ENCODE measurements at places on chromosomes 2 and 18.
A peak's percentile ranks its signal among the peaks of the same experiment; 100 is the strongest.

GRCh38 chr2:155099784-155100183, 401.3 kb downstream of the KCNJ3 start:
- DNase-seq = no peak

- no peak for DNase-seq
These were observed 52.4 kb downstream of the AKAIN1 start for GRCh38 chr18:5144629-5145028.

DNA sequence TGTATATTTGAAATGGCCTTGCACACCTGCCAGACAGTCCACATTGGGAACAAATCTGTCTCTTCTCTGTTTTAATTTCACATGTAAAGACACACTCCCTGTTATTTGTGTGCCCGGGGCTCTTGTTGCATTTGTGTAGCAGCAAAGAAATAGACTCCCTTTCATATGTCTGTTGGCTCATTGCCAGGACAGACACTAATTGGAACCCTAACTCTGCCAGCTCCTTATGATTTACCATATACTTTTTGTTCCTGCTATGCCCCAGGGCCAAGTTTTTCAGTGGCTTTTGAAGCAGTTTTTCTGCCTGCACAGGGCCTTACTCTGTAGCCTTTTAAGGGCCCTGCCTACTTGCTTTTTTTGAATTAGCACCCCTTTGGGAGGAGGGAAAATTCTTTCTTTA, 396.9 kb downstream of the DLGAP1 start:
- no peak for DNase-seq

DNA sequence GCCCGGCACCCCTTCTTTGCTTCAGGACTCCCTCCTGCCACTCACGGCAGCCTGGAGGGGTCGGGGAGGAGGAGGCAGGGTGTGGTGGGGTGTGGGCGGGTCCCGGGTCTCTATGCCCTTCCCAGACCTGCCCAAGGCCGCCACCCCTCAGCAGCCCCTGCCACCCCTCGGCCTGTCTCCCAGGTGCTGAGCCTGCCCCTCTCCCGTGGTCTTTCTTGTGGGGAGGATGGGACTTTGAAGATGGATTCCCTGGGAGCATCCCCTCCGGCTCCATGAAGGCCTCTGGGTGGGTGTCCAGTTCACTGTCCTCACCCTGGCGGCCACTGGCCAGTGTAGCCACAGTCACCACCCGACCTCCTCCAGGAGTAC, 23.2 kb downstream of the KCNIP3 start:
- no peak for DNase-seq

DNA sequence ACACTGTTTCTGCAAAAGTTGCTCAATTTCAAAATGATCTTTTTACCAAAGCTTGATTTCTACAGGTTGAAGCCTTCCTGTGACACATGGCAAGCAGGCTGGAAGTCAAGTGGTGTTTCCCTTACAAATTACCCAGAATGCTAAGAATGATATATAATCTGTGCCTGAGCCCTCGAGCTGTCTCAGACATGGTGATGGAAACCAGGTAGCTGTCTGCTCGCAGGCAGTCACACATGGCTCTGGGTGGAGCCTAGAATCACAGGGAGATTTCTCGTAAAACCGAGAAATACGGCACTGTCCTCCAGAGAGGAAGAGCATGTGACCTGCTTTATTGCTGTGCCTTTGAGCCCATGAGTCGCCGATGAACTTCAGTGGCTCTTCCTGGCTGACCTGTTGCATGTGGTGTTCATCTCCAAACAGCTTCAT, 392.9 kb downstream of the ZNF521 start:
- DNase-seq = no peak

DNA sequence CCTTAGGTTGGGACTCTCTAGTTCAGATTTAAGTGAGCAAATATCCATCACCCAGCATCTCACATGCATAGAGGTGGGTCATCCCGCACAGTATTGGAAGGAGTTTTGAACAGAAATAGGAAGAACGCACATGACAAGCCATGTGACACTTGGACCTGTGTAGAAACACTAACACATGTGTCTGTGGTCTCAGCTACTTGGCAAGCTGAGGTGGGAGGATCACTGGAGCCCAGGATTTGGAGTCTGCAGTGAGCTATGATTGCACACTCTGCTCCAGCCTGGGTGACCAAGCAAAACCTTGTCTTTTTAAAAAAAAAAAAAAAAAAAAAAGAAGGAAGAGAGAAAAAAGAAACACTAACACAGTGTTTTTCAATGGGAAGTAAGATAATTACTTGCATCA, 5.4 kb upstream of the MTCL1 start:
- DNase-seq = peak; percentile 52

DNA sequence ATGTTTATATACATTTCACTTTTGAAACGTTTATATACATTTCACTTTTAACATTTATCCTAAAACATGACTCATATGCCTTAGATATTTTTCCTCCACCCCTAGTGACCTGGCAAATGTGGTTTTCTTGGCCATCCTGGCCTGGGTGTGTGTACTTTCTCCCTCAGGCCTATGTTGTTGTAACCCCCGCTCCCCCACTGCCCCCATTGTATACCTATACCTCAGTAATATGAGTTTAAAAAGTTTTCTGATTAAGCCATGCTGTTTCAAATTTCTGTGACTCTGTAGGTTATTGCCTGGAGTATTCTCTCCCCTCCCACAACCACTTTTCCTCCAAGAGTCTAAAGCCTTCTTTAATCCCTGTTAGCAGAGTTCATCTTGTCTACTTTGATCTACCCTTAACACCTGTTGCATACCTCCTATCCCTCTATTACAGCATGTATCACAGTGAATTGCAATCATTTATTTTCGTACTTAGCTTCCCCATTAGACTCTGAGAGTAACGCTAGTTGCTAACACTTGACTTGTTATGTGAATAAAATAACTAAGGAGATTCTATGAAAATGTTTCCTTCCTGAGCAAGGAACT, 67.9 kb downstream of the LCLAT1 start:
- DNase-seq = no peak

GRCh38 chr2:4745056-4745991, 946.9 kb upstream of the SOX11 start:
- DNase-seq = no peak

DNA sequence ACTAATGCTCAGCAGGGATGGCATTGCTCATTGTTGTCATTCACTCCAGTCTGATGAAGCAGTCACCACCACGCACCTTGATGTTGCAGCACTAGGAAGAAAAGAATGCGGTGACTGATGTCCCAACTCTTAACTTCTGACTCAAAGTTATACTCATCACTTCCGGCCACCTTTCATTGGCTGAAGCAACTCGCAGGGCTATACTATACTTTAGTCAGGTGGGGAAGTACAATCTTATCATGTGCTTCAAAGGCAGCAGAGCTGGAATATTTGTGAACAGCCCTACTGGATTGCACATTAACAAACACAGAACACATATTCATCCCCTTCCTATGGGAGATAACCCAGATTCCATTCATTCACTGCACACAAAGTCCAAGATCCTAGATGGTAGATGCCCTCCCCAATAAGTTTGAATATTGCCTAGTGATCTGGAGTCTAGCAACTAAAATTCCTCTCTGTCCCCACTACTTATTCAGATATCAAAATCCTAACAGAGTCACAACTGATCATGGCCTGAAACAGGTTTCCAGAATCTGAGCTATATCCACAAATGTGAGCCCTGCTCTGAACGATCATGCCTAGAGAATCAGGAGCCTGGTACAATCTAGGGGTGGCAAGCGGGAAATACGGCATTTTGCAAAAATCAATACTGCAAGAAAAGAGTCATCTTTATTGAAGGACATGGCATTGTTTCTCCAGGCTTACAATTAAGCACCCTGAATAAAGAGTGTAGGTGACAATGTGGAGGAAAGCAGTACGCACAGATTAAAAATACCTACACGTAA, 3.4 kb upstream of the SPATS2L start:
- peak; percentile 79 for DNase-seq

GRCh38 chr2:62457556-62457955, 48.4 kb downstream of the TMEM17 start:
- no peak for DNase-seq

DNA sequence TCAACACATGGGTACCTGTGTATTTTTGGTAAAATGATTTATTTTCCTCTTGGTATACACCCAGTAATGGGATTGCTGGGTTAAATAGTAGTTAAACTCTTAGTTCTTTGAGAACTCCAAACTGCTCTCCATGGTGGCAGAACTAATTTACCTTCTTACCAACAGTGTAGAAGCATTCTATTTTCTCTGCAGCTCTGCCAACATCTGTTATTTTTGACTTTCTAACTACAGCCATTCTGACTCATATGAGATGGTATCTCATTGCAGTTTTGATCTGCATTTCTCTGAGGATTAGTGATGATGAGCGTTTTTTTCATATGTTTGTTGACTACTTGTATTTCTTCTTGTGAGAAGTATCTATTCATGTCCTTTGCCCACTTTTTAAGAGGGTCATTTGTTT, 180.6 kb downstream of the FSIP2 start:
- DNase-seq = peak; percentile 16

- DNase-seq = peak; percentile 85
These were observed 169.1 kb downstream of the ATAD2B start for GRCh38 chr2:23757686-23758433.

- DNase-seq = no peak
These were observed 138.6 kb upstream of the EPHA4 start for GRCh38 chr2:221710744-221711143.

DNA sequence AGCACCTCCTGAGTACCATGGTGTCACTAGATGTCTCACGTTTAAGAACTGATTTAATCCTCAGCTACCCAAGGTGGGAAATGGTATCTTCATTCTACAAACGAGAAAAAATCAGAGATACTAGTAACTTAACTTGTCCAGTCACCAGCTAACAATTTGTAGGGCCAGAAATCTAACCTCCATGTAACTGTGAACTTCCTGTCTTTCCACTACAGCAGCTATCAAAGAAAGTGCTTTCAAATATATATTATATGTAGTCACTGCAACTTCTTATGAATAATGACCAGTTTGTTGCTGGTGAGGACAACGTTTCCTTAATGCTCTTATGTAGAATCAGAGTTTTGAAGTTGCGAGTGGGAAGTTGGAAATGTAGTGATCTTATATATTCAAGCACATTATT, 1.9 kb downstream of the REV1 start:
- peak; percentile 17 for DNase-seq

- peak; percentile 35 for DNase-seq
These were observed 822 bp downstream of the UBE2E3 start for GRCh38 chr2:180980943-180981911.

GRCh38 chr2:193929131-193929530, 1727.9 kb upstream of the SLC39A10 start:
- no peak for DNase-seq

- DNase-seq = no peak
These were observed 34.5 kb downstream of the PSMG2 start for GRCh38 chr18:12737243-12737902.

All from fibroblast of skin of right biceps (primary cell).